ENCODE measurements at places on chromosomes 1 and 21.

GRCh38 chr21:42913476-42913875, 12.0 kb downstream of the ERVH48-1 start:
- no peak for DNase-seq

GRCh38 chr21:44375761-44376241, 22.4 kb downstream of the TRPM2 start:
- no peak for DNase-seq

DNA sequence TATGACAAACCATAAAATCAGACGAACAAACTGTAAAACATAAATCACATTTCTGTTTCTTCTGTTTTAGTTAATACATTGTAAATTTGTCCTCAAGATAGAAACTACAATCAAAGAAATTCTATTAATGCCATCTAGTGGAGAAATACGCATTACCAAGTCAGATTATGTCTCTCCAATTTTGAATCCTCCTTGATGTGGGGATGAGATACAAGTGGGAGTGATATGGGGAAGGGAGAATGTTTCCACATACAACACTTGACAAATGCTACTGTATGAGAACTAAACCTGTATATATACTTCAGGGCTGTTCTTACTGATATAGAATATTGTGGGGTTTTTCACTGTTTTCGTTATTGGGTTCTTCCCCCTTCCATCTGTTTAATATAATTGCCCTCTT, 2.6 kb downstream of the HFM1 start:
- DNase-seq: no peak

DNA sequence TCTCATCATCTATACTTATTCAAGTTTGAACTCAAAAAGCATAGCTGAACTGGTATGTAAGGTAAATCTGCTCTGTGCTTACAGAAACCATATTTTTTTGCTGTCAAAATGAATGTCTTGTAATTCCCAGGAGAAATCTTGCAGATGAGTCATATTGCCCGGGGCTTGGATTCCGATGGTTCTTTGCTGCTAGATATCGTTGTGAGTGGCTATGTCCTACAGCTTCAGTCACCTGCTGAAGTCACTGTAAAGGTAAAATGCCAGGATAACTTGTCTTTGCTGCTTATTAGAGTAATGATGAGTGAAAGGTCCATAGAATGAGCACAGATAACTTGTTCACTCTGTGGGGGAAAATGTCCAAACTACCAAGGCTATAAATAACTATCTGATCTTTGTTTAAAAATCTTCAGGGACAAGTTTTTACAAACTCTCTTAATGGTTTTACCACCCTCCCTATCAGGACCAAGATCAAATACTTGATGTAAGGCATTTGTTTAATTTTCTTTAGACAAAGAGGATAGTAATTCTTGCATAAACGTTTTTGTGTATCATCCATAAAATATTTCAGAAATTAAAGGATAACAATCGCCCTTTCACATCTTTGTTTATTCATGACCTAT, 222.3 kb downstream of the TPR start:
- no peak for DNase-seq

GRCh38 chr1:6867729-6868659, 82.7 kb downstream of the CAMTA1 start:
- no peak for DNase-seq

GRCh38 chr1:211532088-211532444, 40.1 kb upstream of the RD3 start:
- DNase-seq: no peak

DNA sequence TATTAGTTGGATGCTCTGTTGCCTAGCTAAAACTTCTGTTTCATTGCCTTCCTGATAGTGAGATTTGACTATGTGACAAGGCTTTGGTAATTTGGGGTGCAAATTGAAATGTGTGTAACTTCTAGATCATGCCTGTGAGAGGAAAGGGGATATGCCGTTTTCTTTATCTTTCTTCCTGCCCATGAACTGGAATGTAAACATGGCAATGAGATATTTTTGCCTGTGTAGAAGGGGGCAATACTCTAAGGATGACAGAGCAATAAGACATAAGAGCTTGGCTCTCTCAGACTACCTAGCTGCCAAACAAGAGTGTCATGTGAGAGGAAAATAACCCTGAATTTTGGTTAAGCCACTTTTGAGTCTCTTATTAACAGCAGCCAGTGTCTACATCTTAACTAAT, 49.7 kb downstream of the RAP1A start:
- DNase-seq: no peak

DNA sequence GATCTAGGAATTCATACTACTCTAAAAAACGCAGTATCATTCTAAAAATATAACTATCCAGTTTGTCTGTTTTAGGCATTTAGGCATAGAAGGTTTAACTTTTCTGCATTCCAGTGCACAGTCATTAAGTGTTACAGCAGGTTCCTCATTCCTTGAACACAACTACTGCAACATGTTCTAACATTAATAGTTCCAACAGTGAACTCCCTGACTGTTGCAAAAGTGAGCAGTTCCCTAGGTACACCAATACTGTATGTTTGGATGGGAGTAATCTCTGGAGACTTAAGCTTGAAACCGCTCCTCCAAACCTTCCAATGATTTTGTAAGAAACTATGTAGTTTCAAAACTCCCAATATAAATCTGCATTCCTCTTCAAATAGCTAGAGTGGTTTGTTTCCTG, 46.2 kb downstream of the UCHL5 start:
- no peak for DNase-seq

DNA sequence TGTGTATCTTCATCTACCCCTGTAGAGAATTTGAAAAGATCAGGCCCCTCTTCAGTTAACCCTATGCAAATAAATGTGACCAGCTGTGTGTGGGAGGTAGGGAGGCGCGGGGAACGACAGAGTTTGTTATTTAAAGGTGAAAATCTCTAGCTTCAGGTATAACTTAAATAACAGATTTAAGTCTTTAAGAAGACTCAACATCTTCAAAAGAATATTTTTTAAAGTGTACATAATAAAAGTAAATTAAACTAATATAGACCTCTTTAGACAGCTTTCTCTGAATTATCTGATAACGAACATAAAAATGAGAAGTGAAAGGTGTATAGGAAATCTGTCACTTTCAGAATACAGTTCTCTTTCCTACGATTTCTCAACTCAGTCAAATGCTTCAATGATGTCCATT, 16.0 kb downstream of the ANGPTL3 start:
- no peak for DNase-seq

GRCh38 chr1:6385488-6386191, 7.9 kb downstream of the ACOT7 start:
- no peak for DNase-seq

GRCh38 chr1:8763888-8764287, 53.6 kb downstream of the RERE start:
- no peak for DNase-seq

- no peak for DNase-seq
Measured at GRCh38 chr1:237792726-237793125, 98.0 kb downstream of the ZP4 start.

GRCh38 chr1:151606384-151606783, 5.5 kb upstream of the SNX27 start:
- DNase-seq: no peak

GRCh38 chr1:108502624-108503023, 52.5 kb downstream of the NBPF6 start:
- DNase-seq: no peak

DNA sequence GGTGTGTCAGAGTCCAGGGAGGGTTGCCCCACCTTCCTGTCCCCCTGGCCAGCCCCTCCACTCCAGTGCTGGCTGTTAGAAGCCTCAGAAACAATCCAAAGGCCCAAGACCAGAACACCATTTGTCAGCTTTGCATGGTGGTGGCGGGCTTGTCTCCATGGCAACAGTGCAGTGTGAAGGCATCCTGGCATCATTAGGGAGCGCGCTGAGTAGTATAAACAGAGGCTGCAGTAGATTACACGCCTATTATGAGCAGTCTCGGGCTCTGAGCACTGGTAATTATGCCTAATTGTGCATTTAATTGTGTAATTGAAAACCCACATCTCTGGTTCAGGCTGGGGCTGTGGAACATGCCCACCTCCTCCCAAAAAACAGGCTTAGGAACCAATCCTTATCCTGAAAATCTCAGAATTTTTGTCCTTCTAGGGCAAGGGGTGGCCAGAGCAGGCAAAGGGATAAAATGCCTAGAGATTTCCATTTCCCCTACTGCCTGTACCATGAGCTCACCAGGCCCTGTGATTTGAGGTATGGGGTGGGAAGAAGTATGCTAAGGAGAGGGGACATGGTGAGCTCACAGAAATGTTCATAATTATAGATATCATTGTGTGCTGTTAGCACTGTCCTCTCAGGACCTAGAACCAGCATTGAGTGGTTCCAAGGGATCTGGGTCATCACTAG, 11.7 kb downstream of the NKAIN1 start:
- no peak for DNase-seq

DNA sequence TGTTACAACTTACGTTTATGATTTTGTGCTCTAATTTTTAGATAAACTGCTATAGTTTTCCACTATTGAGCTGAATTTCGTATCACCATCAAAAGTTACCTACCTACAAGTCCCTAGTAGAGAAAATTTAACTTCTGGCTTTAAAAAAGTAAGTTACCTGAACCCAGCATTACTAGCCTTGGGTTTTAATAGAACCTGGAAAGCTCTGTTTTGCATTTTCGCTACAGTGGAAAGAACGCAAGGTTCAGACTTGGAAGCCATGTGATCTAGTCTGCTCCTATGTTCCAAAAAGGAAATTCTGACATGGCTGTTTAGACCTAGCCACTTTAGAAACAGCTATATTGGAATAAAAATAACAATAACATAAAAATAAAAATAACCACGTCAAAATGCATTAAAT, 110.5 kb downstream of the SLC45A1 start:
- DNase-seq: no peak

DNA sequence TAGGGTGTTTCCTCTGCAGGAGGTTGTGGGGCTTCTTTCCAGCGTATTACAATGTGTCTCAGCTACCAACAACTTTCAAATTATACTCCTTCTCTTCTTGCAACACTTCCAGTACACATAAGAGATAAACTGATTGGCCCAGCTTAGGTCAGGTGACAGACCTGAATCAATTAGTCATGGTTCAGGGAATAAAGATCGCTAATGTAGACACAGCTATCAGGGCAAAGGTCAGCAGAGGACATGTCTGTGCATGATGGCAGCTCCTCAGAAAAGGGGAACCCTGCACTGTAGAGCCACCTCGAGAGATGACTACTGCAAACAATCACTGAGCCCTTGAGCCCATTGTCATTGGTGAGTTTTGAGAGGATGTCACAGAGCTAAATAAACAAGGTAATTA, 36.8 kb upstream of the PKN2 start:
- no peak for DNase-seq

- no peak for DNase-seq
Measured at GRCh38 chr1:235342039-235342438, 13.7 kb downstream of the GGPS1 start.

DNA sequence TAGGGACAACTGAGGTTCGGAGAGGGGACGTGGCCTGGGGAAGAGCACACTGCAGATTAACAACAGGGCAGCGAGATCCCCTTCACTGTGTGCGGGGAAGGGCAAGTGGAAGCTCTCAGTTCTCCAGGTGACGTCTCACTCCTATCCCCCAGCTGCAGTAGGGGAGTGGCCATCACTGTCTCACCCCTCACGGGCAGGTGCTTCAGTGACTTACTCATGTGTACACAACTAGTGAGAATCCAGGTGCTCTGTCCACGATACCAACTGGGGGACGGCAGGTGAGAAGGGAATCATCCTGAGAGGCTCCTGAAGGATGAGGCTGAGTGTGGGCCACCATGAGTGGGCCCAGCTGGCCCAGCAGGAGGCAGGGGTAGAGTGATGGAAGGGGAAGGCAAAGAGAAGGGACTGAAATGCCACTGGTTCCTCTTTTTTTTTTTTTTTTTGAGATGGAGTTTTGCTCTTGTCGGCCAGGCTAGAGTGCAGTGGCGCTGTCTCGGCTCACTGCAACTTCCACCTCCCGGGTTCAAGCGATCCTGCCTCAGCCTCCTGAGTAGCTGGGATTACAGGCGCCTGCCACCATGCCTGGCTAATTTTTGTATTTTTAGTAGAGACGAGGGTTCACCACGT, 25.9 kb downstream of the RHBG start:
- no peak for DNase-seq

DNA sequence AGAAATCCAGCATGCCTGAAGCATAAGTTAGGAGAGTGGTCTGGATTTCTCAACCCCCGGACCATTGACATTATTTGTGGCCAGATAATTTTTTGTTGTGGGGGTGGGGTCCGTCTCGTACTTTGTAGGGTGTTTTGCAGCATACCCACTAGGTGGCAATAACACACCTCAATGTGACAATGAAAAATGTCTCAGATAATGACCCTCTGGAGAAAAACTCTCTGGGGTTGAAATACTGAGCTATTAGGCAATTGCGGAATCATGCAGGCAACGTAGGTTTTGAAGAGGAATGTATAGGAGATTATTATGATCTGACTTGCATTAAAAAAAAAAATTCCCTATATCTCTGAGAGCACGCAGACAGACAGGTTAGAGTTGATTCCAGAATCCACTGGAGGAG, 25.3 kb upstream of the RRP15 start:
- DNase-seq: no peak

DNA sequence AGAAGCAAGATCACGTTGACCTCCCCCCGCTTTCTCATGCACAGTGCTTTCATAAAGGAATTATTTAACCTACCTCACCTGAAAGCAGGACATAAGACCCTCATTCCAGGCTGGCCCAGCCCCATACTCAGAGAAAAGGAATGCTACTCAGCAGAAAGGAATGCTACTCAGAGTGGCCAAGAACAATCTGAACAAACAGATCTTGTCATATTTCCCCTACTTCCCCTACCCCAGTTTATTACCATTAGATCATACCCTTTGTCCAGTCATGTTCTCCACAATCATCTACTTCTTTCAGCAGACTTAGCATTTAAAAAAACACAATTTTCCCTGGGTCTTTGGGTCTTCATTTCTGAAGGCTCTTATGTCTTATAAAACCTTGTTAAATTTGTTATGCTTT, 89.8 kb downstream of the SLC16A1 start:
- DNase-seq: no peak

GRCh38 chr1:155268630-155269029, 4.7 kb downstream of the CLK2 start:
- no peak for DNase-seq

- no peak for DNase-seq
Measured at GRCh38 chr1:100580446-100580845, 42.5 kb downstream of the GPR88 start.

GRCh38 chr1:27885114-27885528, 12.8 kb downstream of the THEMIS2 start:
- DNase-seq: no peak

- DNase-seq: no peak
Measured at GRCh38 chr1:115413208-115413607, 75.2 kb upstream of the NGF start.

- no peak for DNase-seq
Measured at GRCh38 chr1:206690516-206690915, 5.8 kb downstream of the MAPKAPK2 start.

- DNase-seq: no peak
Measured at GRCh38 chr21:28922368-28922767, 70.3 kb downstream of the LTN1 start.

GRCh38 chr1:185838111-185838510, 103.9 kb downstream of the HMCN1 start:
- DNase-seq: no peak

GRCh38 chr1:73811798-73812197, 386.2 kb downstream of the LRRIQ3 start:
- DNase-seq: no peak
